Aorta (tissue), 5 donors: ENCODE measurements at places on chromosomes 16 and 17. TPM values are rescaled to one million over a fixed set of nuclear protein-coding genes. Genes with fewer than 3 reads are reported as not detected.

- DNase-seq: no peak
Measured at GRCh38 chr16:49250689-49251088, 30.9 kb downstream of the CBLN1 start.

DNA sequence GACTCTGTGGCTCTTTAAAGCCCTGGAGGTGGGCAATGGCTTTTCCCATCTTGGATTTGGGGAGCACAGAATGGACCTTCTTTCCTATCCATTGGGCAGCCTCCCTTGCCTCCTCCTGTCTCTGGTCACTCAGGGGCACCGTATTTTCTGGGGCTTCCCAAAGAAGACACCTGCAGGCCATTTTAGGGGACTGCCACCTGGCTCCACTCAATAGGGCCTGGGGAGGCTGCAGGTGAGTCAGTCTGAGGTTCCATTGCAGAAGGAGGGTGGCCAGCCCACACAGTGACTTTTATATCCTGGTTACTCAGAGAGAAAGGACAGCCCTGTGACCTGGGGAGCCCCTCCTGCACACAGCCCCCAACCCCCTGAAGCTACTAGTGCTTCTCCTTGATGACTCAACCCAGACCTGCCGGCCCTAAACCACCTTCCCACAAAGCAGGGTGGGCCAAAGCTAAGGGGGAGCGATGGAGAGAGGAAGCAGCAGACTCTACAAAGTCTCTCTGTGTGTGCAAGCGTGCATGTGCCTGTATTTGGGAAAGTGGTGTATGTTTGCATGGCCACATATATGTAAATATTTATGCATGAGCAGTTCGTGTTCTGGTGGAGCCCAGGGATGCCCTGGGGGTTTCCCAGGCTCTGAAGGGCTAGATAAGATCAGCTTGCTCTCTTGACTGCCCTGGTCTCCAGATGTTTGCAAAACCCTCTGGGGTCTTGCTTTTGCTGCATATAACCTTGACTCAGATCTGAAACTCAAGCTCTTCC is 5.0 kb downstream of the CX3CL1 start:
- peak; percentile 32 for DNase-seq

DNA sequence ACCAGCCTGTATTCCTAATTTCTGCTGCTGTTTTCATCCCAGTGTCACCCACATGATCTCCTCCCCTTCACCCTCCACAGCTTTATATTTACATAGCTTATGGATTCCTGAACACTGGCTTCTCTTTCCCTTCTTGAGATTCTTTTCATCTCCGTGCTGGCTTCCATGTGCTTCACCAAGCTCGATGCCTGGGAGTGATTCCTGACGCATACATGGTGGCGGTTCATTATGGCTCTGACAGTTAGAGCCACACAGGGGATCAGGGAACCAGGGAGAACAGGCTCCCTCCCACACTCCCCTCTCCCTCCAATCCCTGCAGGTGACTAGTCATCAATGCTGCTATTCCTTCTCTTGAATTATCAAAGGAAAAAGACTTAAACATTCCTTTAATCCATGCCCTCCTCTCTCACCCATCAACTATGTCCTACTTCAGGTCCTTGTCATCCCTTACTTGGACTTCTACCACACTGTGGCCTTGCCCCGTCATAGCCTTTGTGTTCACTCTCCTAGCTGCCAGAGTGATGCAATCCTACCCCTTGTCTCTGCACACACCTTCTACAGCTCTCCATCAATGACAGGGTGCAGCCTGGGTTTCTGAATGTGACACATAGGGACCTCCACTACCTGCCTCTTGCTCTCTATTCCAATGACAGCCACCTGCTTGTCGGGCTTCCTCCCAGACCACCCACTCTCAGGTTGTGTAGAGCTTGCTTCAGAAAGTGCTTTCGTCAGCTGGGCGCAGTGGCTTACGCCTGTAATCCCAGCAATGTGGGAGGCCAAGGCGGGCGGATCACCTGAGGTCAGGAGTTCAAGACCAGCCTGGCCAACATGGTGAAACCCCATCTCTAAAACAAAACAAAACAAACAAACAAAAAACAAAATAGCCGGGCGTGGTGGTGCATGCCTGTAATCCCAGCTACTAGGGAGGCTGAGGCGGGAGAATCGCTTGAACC is 43.6 kb downstream of the MYH13 start:
- no peak for DNase-seq

OR1F1 gene
- not detected for total RNA-seq

- DNase-seq: no peak
Measured at GRCh38 chr16:71339236-71340171, 19.0 kb upstream of the CALB2 start.

DNA sequence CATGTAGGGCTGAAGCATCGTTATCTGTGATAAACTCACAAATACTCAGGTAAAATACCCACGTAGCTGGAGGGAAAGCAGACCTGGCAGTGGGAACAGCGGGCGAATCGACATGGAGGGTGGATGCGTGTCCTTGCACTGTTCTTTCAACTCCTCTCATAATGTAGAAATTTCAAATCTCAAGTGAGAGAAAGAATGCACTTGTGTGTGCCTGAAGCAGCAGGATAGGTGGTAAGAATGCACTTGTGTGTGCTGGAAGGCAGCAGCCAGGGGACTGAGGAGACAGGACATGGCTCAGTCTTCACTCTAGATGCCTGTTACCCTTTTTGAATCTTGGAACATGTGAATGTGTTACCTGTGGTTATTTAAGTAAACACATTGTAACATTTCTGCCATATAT is 10.4 kb downstream of the IFT140 start:
- no peak for DNase-seq

- DNase-seq: no peak
Measured at GRCh38 chr17:61484174-61484573, 32.0 kb downstream of the TBX4 start.

DNA sequence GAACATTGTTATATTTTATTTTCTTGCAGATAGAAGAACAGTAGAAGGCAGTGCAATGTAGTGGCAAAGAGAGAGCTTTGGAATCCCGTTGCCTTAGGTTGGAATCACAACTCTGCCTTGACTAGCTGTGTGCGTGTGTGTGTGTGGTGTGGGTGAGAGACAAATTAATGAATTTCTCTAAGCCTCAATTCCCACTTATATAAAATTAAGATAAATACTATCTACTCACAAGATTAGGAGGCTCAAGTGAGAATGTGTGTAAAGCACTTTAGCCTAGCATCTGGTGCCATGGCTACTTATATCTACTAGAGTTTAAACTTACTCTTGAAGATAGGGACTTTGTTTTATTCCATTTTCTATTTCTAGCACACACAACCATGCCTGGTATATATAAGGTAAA is 12.8 kb downstream of the CPD start:
- no peak for DNase-seq

GRCh38 chr17:30808785-30809286 is 15.7 kb downstream of the CRLF3 start:
- DNase-seq: no peak

GRCh38 chr16:89034573-89034961 is 57.6 kb upstream of the CBFA2T3 start:
- no peak for DNase-seq

EME1 gene
- 2.0 TPM for total RNA-seq

- DNase-seq: no peak
Measured at GRCh38 chr16:72023962-72024361, 15.4 kb downstream of the DHODH start.

GRCh38 chr16:89953671-89954406 is 5.3 kb downstream of the DEF8 start:
- DNase-seq: no peak

KRT37 gene
- not detected for total RNA-seq

DNA sequence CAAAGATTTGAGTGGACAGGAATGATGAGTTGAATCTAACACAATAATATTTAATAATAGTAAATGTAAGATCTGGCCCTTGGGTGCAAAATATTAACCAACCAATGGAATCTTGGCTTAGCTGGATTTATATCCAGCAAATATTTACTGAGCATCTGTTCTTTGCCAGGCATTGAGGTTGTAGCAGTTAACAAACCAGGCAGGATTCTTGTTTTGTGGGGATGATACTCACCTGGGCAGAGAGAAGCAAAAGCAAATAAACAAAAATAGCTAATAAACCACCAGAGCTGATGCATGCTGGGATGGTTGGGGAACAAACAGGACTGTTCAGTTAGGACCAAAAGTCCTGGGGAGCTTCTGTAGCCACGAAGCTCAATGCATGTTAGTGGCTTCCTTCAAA is 84.1 kb upstream of the CDH13 start:
- no peak for DNase-seq

DNA sequence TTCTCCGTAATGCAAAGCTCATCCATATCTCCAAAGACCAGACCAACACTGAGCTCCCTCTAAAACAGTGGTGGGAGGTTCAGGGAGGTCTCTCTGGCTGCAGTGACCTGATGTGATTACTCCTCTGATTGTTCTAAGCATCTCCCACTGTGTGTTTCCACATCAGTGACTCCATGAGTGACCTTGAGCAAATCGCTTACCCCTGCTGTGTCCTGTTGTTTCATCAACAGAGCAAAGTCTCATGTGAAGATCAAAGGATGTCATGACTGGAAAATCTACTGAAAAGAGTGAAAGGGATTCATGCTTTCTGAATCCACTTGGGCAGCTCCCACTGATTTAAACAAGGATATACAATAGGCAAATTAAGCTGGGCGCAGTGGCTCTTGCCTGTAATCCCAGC is 352.9 kb downstream of the TMEM114 start:
- no peak for DNase-seq

- DNase-seq: no peak
Measured at GRCh38 chr17:50837980-50838954, 2.9 kb downstream of the WFIKKN2 start.

DNA sequence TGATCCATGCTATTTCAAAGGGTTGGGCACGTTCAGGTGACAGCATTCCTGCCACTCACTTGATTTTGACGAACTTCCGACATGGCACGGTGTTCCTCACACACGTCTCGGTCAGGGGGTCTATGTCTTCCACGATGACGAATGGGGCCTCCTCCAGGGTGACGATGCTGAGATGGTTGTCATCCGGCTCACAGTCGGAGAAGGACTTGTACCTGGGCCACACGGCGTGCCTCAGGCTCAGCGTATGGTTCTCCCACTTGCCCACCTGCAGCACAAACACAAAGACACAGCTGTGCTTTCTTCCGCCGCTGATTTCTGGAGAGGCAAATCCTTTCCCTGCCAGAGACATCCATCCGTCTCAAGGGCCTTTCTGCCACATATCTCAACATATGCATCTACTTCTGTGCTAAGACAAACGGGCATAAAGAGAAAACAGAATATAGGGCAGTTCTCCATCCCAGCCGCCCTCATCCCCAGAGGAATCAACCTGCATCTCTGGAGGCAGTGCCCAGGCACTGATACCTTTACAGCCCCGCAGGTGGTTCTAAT is 332.5 kb downstream of the GRIN2A start:
- DNase-seq: no peak

MPP3 gene
- 15.7 TPM for total RNA-seq

DNA sequence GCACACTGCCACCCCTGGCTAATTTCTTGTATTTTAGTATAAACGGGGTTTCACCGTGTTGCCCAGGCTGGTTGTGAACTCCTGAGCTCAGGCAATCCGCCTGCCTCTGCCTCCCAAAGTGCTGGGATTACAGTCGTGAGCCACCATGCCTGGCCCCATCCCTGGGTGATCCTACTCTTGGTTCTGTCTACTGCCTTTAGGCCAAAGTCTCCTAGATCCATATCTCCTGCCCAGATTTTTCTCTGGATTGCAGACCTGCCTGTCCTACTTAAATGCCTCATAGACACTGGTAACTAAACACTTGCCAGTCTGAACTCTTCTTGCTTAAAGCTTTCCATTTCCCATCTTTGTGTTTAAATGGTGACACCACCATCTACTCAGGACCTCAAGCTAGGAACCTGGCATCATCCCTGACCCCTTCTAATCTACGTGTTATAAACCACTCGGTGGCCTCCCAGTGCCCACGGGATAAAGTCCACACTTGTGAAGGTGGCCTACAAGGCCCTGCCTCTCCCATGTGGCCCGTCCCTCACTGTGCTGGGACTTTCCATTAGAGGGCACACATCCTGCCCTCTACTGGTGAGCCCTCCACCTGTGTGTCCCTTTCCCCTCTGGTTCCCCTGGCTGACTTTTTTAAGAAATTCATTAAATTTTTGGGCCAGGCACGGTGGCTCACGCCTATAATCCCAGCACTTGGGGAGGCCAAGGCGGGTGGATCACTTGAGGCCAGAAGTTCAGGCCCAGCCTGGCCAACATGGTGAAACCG is 51.1 kb downstream of the USP43 start:
- DNase-seq: no peak

GRCh38 chr17:35713069-35713728 is 18.2 kb upstream of the RASL10B start:
- peak; percentile 59 for DNase-seq

DNA sequence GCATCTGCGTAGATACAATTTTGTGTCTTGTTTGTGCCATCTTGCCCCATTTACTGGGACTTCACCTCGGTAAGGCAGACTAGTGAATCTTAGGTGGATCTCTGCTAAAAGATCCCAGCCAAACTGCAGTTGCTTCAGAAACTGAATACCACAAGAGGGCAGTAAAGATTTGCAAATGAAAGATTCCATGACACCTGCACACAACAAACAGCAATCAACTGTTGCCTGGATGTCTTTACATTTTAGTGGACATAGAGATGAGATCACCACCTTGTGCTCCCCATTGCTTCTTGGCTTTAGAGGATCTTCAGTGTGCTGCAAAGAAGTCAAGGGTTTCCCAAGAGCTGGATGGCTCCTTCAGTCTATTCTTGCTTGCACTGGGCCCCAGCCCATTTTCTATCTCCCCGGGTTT is 119.2 kb upstream of the CACNG5 start:
- DNase-seq: no peak

DNA sequence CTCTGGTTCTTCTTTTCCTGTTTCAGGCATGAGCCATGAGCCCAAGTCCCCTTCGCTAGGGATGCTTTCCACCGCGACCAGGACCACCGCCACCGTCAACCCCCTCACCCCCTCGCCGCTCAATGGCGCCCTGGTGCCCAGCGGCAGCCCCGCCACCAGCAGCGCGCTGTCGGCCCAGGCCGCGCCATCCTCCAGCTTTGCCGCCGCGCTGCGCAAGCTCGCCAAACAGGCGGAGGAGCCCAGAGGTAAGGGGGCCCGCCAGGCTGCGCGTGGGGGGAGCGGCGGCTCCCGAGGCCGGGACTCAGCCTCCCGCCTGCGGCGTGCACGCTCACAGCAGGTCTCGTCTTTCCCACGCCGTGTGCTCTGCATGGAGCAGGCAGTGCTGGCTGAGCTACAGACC is 20.8 kb downstream of the GSE1 start:
- no peak for DNase-seq

- DNase-seq: no peak
Measured at GRCh38 chr16:78225919-78226318, 126.5 kb downstream of the WWOX start.

CDH8 gene
- total RNA-seq: 4.1 TPM

DNA sequence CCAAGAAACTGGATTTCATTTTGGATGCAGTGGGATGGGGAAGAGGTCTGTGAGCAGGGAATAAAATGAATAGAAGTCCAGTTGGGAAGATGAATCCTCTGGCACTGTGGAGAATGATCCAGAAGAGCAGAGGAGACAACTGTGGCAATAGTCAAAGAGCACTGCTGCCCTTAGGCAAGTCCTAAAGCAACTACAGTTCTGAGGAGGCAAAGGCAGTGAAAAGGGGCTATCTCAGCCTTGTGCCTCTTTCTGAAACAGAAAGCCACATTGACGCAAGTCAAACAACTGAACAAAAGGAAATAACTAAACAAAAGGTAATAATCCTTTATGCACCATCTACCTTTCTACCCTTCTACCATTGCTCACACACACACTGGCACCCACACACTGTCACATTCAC is 238.0 kb upstream of the AXIN2 start:
- DNase-seq: no peak

GRCh38 chr17:44775838-44776621 is 17.2 kb downstream of the ADAM11 start:
- DNase-seq: no peak

ADAD2 gene
- 0.33 TPM for total RNA-seq

GNGT2 gene
- total RNA-seq: 1.8 TPM

TBC1D3I gene
- total RNA-seq: not detected

GRCh38 chr17:82936768-82937171 is 96.9 kb upstream of the ZNF750 start:
- DNase-seq: peak; percentile 60
